ENCODE measurements at places on chromosomes 6 and 20.

- H3K27ac ChIP-seq, result no peak overlapping the region
- H3K4me1 ChIP-seq, result no peaks in the 10 kb centered on the region
- peaks cover 22% of the 10 kb centered on the region for H3K27me3 ChIP-seq
- no peak for DNase-seq
- H3K36me3 ChIP-seq, result no peaks in the 10 kb centered on the region
Observed at GRCh38 chr6:14619419-14619781, 501.8 kb downstream of the CD83 start.

GRCh38 chr6:18551228-18551627, 164.1 kb downstream of the RNF144B start:
- H3K27me3 ChIP-seq, result peaks cover 34% of the 10 kb centered on the region
- no peak overlapping the region for H3K4me3 ChIP-seq
- no peak overlapping the region for H3K27ac ChIP-seq
- H3K36me3 ChIP-seq, result no peaks in the 10 kb centered on the region

GRCh38 chr6:163327921-163328320, 86.6 kb upstream of the QKI start:
- peaks cover 14% of the 10 kb centered on the region for H3K36me3 ChIP-seq
- no peak for DNase-seq
- peaks cover 42% of the 10 kb centered on the region for H3K4me1 ChIP-seq
- no peaks in the 10 kb centered on the region for H3K27me3 ChIP-seq
- H3K27ac ChIP-seq, result no peak overlapping the region

GRCh38 chr20:45555198-45555597, 8.0 kb upstream of the EPPIN start:
- H3K27me3 ChIP-seq, result peaks cover 78% of the 10 kb centered on the region
- no peak for DNase-seq
- no peak overlapping the region for H3K4me3 ChIP-seq

DNA sequence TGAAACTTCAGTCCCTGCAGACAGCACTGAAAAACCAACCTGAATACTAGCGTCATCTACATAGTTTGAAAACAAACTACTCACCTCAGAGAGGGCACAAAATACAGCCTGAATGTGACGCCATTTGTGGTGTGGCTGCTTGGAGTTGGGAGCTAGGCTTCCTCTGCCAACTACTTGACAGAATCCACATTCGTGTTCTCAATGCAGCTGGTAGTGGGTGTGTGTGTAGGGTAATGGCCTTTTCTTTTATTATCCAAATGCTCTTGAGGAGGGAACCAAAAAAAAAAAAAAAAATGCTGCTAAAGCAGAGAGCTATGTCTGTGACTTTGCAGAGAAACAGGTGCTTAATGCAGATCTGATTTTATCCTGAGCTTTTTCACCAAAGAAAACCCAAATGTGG, 207.8 kb downstream of the OTOR start:
- H3K4me3 ChIP-seq, result no peak overlapping the region
- H3K27ac ChIP-seq, result no peak overlapping the region
- no peaks in the 10 kb centered on the region for H3K36me3 ChIP-seq

GRCh38 chr6:67897998-67898607, 737.0 kb upstream of the ADGRB3 start:
- H3K27ac ChIP-seq, result no peak overlapping the region
- no peak overlapping the region for H3K4me3 ChIP-seq
- no peaks in the 10 kb centered on the region for H3K27me3 ChIP-seq
- H3K36me3 ChIP-seq, result no peaks in the 10 kb centered on the region
- DNase-seq, result no peak

- no peak overlapping the region for H3K27ac ChIP-seq
- H3K4me1 ChIP-seq, result no peaks in the 10 kb centered on the region
- no peak for DNase-seq
- peaks cover 3% of the 10 kb centered on the region for H3K36me3 ChIP-seq
- no peak overlapping the region for H3K4me3 ChIP-seq
- no peaks in the 10 kb centered on the region for H3K27me3 ChIP-seq
Observed at GRCh38 chr20:9402141-9402540, 112.2 kb upstream of the LAMP5 start.

- H3K4me3 ChIP-seq, result no peak overlapping the region
- H3K4me1 ChIP-seq, result no peaks in the 10 kb centered on the region
- no peak for DNase-seq
- no peak overlapping the region for H3K27ac ChIP-seq
- H3K27me3 ChIP-seq, result peaks cover 15% of the 10 kb centered on the region
Observed at GRCh38 chr6:6148192-6148815, 141.6 kb upstream of the NRN1 start.

DNA sequence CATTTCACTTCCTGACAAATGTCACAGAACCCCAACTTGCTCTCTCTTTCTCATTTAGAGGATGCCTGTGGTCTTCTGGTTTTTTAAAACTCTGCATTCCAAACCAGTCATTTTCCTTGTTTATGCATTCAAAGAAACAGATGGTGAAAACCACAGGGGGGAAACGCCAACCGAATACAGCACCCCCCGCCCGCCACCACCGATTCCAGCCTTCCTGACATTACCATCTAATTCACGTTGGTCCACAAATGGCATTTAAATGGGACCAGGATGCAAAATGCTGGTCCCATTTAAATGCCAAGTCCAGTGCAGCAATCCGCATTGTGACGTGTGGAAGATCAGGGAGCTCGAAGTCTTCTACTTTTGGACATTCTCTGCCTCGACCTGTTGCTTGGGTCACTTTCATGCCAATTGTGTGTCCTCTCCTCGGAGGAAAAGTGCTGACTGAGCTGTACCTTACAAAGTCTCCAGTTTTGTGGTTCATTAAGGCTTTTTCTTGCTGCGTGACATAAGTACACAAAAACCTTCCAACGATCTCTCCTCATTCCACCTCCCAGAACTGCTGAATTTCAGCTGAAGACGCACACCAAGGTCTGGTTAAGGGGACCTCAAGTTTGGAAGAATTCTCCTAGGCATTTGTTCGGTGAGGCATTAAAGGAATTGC, 35.8 kb downstream of the NEDD9 start:
- H3K27me3 ChIP-seq, result no peaks in the 10 kb centered on the region
- peak overlapping the region; percentile 79 for H3K27ac ChIP-seq
- H3K4me3 ChIP-seq, result no peak overlapping the region
- peaks cover 45% of the 10 kb centered on the region for H3K36me3 ChIP-seq
- DNase-seq, result no peak
- peaks cover 65% of the 10 kb centered on the region for H3K4me1 ChIP-seq

DNA sequence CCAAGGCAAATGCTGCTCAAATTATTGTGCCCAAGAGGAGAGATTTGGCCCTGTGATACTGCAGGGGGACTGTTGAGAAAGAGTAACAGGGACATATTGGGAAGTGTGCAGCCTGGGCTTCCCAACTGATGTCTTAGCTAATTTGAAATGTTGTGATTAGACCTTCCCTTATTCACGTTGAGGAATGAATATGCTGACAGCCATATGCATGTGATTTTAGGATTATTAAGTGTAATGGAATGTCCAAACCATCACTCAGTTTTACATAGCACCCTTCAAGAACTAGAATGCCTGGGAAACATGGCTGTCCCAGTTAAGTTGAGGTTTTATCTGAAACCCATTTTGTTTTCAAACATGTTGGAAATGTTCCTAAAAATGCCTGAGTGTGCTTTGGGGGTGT, 81.4 kb downstream of the CARMIL1 start:
- peaks cover 49% of the 10 kb centered on the region for H3K4me1 ChIP-seq
- peak overlapping the region; percentile 71 for H3K27ac ChIP-seq
- H3K36me3 ChIP-seq, result peaks cover 5% of the 10 kb centered on the region
- no peak for DNase-seq

GRCh38 chr20:59596690-59597089, 7.7 kb upstream of the PHACTR3 start:
- no peak for DNase-seq
- no peaks in the 10 kb centered on the region for H3K36me3 ChIP-seq
- no peak overlapping the region for H3K27ac ChIP-seq
- H3K4me3 ChIP-seq, result no peak overlapping the region

- no peak overlapping the region for H3K27ac ChIP-seq
- no peaks in the 10 kb centered on the region for H3K36me3 ChIP-seq
- H3K27me3 ChIP-seq, result no peaks in the 10 kb centered on the region
- no peak for DNase-seq
- H3K4me1 ChIP-seq, result no peaks in the 10 kb centered on the region
- H3K4me3 ChIP-seq, result no peak overlapping the region
Observed at GRCh38 chr20:17934141-17934862, 34.3 kb downstream of the SNX5 start.

GRCh38 chr6:122322824-122323223, 76.6 kb upstream of the HSF2 start:
- peak overlapping the region; percentile 73 for H3K4me3 ChIP-seq
- peaks cover 6% of the 10 kb centered on the region for H3K36me3 ChIP-seq

DNA sequence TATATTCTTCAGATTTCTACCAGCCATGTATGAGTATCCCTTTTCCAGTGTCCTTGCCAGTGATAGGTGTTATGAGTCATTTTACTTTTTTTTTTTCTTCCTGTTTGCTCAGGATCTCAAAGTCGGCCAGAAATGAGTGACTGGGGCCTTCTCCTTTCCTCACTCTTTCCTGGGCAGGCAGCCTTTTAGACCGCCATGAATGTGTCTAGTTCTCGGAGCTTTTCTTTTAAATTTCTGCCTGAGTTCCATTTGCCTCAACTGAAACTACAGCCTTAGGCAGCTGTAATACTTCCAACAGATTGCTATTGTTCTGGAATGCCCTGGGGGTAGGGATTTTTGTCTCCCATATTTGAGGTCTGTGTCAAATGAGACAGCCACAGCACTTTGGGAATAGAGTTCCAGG, 83.7 kb downstream of the STXBP5 start:
- H3K27ac ChIP-seq, result no peak overlapping the region
- H3K4me3 ChIP-seq, result no peak overlapping the region
- H3K36me3 ChIP-seq, result no peaks in the 10 kb centered on the region
- DNase-seq, result peak; percentile 0
- peaks cover 10% of the 10 kb centered on the region for H3K4me1 ChIP-seq
- no peaks in the 10 kb centered on the region for H3K27me3 ChIP-seq

GRCh38 chr6:44725070-44725469, 337.6 kb downstream of the CDC5L start:
- no peak overlapping the region for H3K27ac ChIP-seq
- H3K4me3 ChIP-seq, result no peak overlapping the region
- H3K36me3 ChIP-seq, result no peaks in the 10 kb centered on the region
- no peak for DNase-seq
- H3K4me1 ChIP-seq, result no peaks in the 10 kb centered on the region
- H3K27me3 ChIP-seq, result peaks cover 48% of the 10 kb centered on the region

- H3K36me3 ChIP-seq, result peaks cover 45% of the 10 kb centered on the region
- H3K27me3 ChIP-seq, result no peaks in the 10 kb centered on the region
- peaks cover 22% of the 10 kb centered on the region for H3K4me1 ChIP-seq
- H3K27ac ChIP-seq, result no peak overlapping the region
- peak; percentile 86 for DNase-seq
- peak overlapping the region; percentile 85 for H3K4me3 ChIP-seq
Observed at GRCh38 chr6:3751730-3752530, 417 bp upstream of the PXDC1 start.

- no peak overlapping the region for H3K4me3 ChIP-seq
- no peak overlapping the region for H3K27ac ChIP-seq
- H3K36me3 ChIP-seq, result no peaks in the 10 kb centered on the region
- H3K4me1 ChIP-seq, result peaks cover 10% of the 10 kb centered on the region
- DNase-seq, result peak; percentile 39
Observed at GRCh38 chr6:6891125-6891721, 216.5 kb upstream of the RREB1 start.

- H3K36me3 ChIP-seq, result no peaks in the 10 kb centered on the region
- DNase-seq, result no peak
Observed at GRCh38 chr20:38897267-38897666, 28.9 kb upstream of the FAM83D start.

DNA sequence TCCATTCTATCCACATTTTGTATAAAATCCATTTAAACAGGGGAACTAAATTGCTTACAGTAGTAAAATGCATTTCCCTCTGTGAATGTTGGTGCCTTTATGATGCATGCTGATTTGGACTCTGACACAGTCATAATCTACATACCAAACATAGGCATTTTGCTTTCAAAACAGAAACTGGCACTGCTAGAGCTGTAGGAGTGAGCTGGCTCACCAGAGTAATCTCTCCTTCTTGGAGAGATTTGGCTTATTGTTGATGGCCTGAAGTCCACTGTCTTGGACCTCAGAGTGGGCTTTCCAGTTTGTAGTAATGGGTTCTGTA, 363.2 kb upstream of the FLRT3 start:
- no peak overlapping the region for H3K27ac ChIP-seq
- H3K4me1 ChIP-seq, result no peaks in the 10 kb centered on the region
- no peaks in the 10 kb centered on the region for H3K27me3 ChIP-seq
- DNase-seq, result no peak
- no peak overlapping the region for H3K4me3 ChIP-seq

DNA sequence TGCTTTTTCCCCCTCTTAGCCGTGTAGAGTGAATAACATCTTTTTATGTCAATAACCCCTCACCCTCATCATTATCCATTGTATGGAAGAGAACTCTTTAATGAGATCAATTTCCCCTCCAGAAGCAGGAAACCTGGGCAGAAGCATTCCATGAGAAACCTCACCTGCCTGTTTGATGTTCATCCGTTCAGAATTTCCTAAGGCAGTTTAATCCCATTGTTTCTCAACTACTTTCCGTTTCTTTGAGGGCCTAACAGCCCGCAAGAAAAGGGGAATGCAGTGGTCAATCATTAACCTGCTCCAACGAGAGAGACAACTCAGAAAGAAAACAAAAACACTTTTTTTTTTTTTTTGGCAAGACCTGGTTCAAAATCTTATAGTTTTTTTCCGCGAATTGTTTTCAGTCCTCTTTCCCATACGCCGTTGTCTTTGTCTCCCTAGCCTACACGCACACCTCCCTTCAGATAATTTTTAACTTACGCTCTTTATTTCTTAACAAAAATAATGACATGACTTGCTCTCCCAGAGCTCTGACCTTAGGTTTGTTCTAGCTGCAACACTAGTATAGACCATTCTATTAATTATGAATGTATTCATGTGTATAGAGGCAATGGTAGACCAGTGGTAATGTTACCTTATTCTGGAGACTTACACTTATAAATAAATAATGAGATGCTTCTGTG, 25.6 kb upstream of the ID4 start:
- no peaks in the 10 kb centered on the region for H3K36me3 ChIP-seq
- H3K27ac ChIP-seq, result peak overlapping the region; percentile 4
- peaks cover 13% of the 10 kb centered on the region for H3K4me1 ChIP-seq
- peak; percentile 45 for DNase-seq

GRCh38 chr20:45008521-45009049, 42.3 kb downstream of the STK4 start:
- no peaks in the 10 kb centered on the region for H3K27me3 ChIP-seq
- peaks cover 20% of the 10 kb centered on the region for H3K36me3 ChIP-seq
- H3K27ac ChIP-seq, result no peak overlapping the region
- no peak for DNase-seq

DNA sequence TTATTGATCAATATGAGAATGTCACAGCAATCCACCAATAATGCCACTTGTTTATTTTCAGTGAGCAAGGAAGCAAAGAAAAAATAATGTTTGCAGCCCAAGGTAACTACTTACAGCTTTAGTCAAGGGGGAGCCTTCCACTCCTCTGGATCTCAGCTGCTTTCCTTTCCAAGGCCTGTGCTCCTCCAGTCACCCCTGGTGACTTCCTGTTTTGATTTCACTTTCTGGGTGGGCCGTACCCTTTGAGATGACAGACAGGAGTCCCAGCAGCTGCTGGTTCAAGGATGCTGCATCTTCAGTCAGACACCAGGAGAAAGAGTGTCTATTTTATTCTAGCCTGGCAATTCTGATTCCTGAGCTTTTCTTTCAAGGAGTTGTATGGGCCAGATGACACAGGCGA, 5.6 kb upstream of the VNN2 start:
- H3K27ac ChIP-seq, result peak overlapping the region; percentile 63
- peak overlapping the region; percentile 36 for H3K4me3 ChIP-seq
- peaks cover 24% of the 10 kb centered on the region for H3K4me1 ChIP-seq
- H3K27me3 ChIP-seq, result no peaks in the 10 kb centered on the region
- peak; percentile 22 for DNase-seq
- no peaks in the 10 kb centered on the region for H3K36me3 ChIP-seq

All from Calu3 (cell line).